ENCODE measurements at places on chromosomes 3 and 15. TPM values are rescaled to one million over a fixed set of nuclear protein-coding genes. Genes with fewer than 3 reads are reported as not detected.

Gene DBR1
- 17.5 TPM for total RNA-seq

Gene LRRC34
- total RNA-seq: 1.1 TPM

Gene KBTBD13
- total RNA-seq: not detected

Gene MYLK
- total RNA-seq: 521 TPM

Gene CATSPER2
- total RNA-seq: 11.3 TPM

Gene CCR9
- total RNA-seq: not detected

Gene SNX22
- under 0.01 TPM for total RNA-seq

Gene AQP9
- not detected for total RNA-seq

Gene CPLX3
- total RNA-seq: not detected

Gene TMEM207
- not detected for total RNA-seq

Gene PIK3CA
- total RNA-seq: 22.4 TPM

Gene CACNA2D2
- total RNA-seq: not detected

Gene PYGO1
- 10.0 TPM for total RNA-seq

Gene PDE8A
- total RNA-seq: 40.3 TPM

Gene NTRK3
- under 0.01 TPM for total RNA-seq

Gene GOLGA8J
- not detected for total RNA-seq

Gene SLC22A13
- total RNA-seq: under 0.01 TPM

Gene BRK1
- 123 TPM for total RNA-seq

Gene FAM107A
- total RNA-seq: not detected

Gene GOLGA8B
- 6.4 TPM for total RNA-seq

Gene TBC1D23
- 123 TPM for total RNA-seq

Gene RUBCN
- total RNA-seq: 10.8 TPM

Gene PLS1
- total RNA-seq: 1.7 TPM

Gene PARP15
- not detected for total RNA-seq

Gene ECE2
- not detected for total RNA-seq

Gene SERPINI2
- not detected for total RNA-seq

Gene DPPA2
- total RNA-seq: not detected

Gene SRGAP3
- 1.4 TPM for total RNA-seq

Gene CKMT1A
- not detected for total RNA-seq

Gene KNG1
- total RNA-seq: not detected

Measured in IMR-90 (cell line).